ENCODE measurements at places on chromosomes 16 and 17.
A peak's percentile ranks its signal among the peaks of the same experiment; 100 is the strongest.

DNA sequence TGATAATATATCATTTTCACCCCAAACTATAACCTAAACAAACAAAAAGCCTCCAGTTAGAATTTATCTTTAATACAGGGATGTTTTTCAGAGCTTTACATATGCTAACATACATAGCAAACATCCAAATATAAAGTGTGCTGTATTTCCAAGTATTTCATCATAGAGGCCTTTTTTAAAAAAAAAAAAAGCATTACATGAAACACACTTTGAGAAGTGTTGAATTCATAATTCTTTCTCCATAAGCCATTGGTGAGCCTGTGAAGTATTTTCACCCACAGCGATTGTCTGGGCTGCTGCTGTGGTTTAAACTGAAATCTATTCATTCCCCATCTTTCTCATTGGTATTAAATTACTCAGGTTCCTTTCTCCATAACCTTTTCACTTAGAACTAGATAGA lies 503.4 kb upstream of the CDH8 start:
- DNase-seq, result no peak

DNA sequence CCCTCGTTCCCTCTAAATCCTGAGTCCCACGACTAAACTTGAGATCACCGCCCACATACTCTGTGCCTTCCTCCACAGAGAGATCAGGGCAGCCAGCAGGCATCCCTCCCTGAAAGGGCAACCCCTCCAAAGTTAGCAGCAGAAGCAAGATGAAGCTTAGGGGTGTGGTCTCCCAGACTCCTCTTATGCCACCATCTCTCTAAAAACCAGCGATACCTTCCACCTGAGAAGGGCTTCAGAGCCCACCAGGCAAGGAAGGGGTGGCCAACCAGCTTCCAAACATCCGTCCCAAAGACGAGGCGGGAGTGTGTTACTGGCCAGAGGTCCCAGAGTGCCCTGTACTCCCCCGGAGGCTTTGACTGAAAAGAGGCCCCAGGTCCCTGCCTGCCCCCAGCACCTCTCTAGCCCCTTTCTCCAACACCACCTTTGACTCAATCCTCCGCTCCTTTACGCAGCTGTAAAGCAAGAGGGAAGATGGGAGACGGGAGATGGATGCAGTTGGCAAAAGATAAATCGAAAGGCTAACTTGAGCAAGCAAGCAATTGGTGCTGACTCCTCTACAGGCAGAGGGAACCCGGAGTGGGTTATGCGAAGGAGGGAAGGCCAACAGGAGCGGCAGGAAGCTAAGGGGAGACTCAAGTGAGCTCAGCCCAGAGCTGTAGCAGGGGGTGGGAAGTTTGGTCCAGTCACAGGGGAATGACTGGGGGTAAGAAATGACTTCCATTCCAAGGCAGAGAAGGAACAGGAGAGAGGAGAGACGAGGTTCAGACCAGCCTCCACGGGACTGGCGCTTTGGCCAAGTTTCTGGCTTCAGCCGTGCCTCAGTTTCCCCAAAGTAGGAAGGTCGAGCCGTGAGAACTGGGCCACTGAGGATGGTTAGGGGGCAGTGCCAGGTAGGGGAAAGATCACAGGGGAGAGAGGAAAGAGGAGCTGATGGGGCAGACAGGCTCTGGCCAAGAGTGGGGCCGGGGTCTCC lies 1.0 kb downstream of the ST3GAL2 start:
- no peak for DNase-seq

- no peak for DNase-seq
These were observed 3.9 kb downstream of the SPATA20 start for GRCh38 chr17:50550661-50551432.

DNA sequence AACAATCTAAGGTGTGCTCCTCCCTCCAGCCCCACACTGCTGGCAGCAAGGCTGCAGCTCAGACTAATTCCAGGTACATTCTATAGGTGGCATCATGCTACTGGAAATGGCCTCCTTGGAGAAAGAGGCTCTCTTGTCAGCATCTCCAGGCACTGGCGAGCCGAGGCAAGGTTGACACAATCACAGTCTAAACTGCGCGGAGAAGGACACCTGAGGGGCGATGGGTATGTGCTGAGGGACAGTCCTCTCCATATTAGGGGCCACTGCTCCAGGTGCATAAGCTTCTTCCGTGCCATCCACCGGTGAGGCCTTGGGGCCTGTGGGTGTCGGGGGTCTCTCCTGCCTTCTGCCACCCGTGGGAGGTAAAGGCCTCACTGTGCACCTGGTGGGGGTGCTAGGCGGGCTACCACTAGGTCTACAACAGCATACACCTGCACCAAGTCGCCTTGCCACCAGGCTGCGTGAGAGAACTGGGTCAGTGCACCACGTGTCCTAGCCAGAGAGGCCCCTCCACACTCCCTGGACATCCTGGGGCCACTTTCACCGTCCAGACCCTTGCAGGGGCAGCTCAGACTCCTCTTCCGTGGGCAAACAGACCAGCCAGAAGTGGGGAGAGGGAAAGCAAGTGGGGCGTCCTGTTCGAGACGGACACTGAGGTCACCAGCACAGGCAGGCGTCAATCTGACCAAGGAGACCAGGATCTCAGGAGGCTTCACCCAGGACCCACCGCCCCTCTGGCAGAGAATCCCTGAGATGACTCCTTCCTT lies 12.1 kb upstream of the CBX8 start:
- peak; percentile 25 for DNase-seq

- DNase-seq, result peak; percentile 48
These were observed 9.0 kb upstream of the SPATA32 start for GRCh38 chr17:45270828-45271418.

DNA sequence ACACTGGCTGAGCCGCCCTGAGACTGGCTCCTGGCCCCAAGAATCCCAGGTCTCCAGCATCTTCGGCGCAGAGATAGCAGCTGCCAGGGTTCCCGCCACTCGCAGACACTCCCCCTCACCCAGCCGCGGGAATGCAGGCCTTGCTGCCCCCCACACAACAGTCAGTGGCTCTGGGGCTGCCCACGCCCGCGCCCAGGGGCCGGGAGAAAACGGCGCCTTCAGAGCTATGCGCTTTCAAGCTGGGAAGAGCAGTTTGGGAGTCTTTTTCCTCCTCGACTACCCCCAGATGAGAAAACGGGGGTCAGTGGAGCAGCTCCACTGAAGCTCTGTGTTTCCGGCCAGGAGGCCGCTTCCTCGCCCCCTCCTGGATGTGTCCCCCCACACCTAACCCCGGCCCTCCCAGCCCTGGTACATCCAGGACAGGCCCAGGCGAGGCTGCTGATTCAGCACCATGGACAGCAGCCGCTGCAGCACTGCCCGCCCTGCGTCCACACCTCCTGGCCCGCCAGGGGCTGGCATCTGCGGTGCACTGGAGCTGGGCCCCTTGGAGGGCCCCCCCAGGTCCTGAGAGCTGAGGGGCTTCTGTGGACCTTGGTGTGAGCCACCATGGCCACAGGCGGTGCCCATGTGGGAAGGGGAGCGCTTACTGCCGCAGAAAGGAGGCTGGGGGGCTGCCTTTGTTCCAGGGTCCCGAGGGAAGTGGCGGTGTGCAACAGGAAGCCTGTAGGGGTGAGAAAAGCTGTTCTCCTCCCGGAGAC lies 35.7 kb downstream of the CACNA1H start:
- peak; percentile 14 for DNase-seq

DNA sequence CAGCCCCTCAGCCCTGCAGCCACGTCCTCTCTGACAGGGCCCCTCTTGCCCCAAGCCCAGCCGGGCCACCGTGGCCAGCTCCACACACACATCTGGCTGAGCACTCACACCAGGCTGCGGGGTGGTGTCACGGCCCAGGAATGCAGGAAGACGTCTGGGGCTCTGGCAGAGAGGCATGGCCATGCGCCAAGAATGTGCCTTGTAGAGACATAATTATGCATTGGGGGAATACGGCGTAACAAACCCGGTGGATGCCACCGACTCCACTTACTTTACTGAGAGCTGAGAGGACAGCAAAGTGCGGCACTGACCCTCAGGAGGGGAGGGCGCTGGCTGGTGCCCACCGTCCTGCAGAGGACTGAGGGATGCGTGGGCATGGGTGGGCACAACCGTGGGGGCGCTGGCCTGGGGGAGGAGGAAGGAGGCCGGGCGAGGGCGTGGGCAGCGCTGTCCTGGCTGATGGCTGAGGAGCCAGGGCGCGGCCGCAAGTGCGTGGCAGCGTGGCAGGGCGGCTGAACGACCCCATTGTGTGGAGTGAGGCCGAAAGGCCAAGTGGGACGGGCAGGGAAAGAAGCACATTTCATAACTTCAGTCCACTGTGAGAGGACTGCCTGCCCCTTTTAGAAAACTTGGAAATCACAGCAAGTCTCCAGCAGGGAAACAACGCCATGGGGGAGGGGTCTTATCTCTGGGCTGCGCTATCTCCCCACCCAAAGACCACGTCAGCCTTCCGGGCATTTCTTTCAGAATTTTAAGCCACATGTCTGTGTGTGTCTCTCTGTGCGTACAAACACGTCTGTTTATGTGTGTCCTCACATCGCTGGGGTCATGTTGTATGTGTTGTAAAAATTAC lies 30.6 kb downstream of the METRNL start:
- DNase-seq, result no peak

DNA sequence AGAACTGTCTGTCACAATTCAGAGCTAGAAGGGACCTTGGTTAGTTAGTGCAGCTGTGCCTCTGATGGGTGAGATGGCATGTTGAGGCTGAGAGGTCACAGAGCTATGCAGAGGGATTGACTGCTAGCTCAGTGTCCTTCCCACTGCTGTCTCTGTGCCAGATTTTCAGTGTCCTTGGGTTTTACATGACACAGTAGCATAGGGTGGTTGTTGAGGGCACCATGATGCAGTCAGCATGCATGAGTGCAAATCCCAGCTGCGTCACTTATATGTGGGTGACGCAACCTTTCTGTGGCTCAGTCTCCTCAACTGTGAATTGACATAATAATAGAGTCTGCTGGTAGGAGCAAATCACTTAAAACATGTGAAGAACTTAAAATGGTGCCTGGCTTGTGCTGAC lies 2.7 kb downstream of the MT1A start:
- no peak for DNase-seq

DNA sequence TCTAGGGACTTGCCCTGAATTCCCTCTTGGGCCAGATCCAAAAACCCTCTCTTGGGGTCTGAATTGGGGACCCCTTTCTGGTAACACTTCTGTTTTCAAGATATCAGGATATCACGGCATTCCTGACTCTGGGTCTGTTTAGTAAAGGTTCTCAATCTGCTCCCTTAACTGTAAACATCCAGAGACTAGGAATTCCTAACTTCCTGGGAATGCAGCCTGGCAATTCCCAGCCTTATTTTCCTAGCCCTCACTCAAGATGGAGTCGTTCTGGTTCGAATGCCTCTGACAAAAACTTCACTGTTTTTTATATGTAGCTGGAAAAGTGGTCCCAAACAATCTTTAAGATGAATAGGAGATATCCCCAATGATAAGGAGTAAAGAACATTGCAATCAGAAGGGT lies 141.6 kb upstream of the XYLT1 start:
- no peak for DNase-seq
